D721Med (cell line): ENCODE measurements at places on chromosomes 4 and X.

- DNase-seq = no peak
Observed at GRCh38 chrX:53003111-53003510, 44.8 kb upstream of the FAM156A start.

DNA sequence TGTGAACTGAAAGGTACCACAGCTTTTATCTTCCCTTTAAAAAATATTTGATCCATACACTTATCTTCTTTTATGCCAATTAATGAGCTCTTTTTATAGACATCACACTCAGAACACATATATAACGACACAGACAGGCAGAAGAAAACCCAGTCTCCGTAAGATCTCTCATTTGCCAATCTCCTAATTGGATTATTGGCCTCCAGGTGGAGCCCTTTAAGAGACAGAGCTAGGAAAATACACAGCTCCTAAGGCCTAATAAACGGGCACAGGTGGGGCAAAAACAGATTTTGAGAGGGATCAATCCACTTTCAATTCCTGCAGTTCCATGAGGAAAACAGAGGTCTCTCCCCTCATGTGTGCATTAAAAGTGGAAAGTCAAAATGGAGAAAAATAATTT, 1495.4 kb downstream of the RPA4 start:
- no peak for DNase-seq

DNA sequence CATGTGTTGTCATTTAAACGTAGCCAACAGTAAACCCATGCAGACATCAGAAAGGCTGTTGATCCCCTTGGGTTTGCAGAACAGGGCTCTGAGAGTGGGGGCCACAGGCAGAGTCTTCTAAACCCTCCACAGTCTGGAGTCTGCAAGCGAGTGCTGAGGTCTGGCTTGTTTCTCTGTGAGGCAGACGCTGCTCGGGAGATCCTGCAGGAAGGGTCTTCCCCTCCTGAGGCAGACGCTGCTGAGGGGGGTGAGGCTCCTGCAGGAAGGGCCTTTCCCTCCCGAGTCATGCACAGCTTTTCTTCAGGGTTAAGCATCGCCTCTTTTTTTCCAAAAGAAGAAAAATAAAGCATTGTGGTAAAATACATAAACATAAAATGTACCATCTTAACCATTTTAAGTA, 17.1 kb upstream of the PDE6B start:
- no peak for DNase-seq

DNA sequence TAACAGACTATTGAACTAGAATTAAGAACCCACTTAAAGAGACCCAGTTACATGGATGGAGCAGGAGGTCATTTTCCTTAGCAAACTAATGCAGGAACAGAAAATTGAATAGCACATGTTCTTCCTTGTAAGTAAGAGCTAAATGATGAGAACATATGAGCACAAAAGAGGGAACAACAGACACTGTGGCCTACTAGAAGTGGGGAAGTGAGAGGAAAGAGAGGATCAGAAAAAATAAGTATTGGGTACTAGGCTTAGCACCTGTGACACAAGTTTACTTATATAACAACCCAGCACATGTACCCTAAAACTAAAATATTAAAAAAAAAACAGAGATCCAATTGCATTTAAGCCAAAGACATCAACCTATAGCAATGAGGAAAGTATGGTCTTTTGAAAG, 26.2 kb downstream of the ARAP2 start:
- no peak for DNase-seq

DNA sequence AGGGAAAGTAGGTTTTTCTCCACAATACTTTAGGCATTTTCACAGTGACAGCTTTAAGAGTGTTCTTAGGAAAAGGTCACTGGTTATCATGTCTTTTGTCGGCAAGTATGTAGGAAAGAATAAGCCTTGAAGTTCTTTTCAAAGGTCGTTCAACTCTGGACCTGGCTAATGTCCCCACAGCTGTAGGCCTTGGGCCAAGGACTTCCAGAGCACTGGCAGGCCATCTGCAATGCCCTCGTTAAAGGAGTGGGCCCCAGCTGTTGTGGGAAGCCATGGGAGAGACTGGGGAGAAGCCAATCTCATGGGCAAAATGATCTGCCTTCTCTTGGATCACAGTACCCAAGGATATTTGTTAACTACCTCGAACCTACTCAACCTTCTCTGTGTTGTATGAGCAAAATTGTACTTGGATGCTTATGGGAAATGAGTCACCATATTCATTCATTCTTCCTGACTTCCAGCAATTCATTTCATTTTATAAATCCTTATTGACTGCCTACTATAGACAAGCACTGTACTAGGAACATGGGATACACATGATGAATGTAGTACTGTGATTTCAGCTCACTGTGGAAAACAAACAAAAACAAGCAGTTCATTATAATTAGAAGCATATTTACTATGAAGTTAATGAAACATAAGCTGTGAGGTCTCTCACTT, 141.1 kb upstream of the KIT start:
- no peak for DNase-seq

GRCh38 chr4:83613023-83613422, 77.1 kb downstream of the GPAT3 start:
- DNase-seq = no peak

DNA sequence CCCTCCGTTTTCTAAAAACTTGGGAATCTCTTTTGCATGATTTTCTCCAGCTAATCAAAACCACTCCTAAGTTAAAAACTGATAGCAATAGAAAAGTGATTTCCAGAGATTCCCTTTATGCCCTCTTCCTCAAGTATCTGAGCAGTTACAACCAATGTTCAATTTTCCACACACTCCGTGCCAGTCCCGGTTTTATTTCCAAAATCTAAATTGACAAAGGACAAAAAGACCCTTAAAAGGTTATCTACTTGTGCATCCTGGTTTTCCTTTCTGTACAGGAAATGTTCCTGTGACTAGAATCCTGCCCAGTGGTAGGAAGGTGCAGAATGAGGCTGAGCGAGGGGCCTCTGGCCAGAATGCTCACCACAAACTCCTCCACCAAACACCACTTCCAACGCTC, 1.3 kb downstream of the SFRP2 start:
- DNase-seq = no peak
